ENCODE measurements at places on chromosomes 6 and 20. TPM values are rescaled to one million over a fixed set of nuclear protein-coding genes. Genes with fewer than 3 reads are reported as not detected.

- peak; percentile 18 for DNase-seq
Observed at GRCh38 chr6:33824461-33825154, 20.8 kb upstream of the MLN start.

DNA sequence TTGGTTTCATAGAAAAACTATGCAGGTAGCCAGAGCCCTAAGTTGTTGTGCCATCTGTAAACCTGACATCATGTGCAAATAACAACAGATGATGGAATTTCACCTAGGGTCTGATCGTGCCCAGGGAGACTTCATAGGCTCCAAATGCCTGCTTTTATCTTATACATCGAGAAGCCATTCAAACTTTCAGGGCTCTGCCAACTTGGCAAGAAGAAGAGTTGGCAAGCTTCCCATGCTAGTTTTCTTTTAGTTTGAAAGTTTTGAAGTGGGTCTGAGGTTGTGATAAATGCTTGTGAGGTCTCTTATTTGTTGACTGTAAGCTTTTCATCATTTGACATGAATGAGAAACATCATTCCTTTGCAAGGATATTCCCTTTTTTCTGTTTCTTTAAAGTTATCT, 175.4 kb upstream of the FLRT3 start:
- peak; percentile 39 for DNase-seq

DNA sequence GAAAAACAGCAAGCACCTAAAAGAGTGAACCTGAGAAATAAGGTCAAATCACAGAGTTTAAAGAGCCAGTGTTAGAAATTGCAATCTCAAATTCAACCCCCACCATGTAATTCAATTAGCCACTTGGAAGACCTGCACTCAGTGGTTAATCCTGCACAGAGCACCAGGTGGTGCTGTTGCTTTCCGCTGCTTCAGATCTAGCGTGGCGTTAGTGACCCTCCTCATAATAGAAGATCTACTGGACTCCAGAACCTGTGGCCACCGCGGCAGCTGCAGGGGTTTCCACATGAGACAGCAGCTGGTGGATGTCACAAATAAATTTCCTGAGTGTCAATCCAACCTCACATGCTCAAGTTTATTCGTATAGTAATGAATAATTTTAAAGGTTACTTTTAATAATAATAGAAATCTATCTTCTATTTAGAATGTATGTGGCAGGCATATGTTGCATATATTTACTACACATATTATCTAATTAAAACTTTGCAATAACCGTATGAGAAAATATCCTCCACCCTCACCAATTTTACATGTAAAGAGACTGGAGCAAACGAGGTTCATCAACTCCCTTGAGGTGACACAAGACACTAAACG, 84.4 kb downstream of the SYNE1 start:
- peak; percentile 88 for DNase-seq

DNA sequence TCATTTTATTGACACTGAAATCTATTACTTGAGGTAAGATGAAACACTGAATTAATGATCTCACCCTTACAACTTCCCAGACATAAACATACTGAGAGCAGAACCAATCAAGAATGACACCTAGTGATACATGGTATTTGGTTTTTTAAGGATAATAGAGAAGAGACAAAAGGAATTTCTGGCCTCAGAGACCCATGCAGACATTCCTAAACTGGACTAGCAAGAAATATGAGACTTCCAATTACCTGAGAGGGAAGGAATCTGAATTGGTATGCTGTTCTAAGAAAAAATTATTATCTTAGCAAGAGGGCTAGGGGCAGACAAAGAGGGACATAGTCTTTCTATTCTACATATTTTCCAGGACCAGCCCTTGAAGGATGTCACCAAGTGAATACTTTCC, 141.1 kb downstream of the BMP5 start:
- DNase-seq: no peak

The OR2H2 gene
- total RNA-seq: not detected

The SLC22A23 gene
- 14.3 TPM for total RNA-seq

DNA sequence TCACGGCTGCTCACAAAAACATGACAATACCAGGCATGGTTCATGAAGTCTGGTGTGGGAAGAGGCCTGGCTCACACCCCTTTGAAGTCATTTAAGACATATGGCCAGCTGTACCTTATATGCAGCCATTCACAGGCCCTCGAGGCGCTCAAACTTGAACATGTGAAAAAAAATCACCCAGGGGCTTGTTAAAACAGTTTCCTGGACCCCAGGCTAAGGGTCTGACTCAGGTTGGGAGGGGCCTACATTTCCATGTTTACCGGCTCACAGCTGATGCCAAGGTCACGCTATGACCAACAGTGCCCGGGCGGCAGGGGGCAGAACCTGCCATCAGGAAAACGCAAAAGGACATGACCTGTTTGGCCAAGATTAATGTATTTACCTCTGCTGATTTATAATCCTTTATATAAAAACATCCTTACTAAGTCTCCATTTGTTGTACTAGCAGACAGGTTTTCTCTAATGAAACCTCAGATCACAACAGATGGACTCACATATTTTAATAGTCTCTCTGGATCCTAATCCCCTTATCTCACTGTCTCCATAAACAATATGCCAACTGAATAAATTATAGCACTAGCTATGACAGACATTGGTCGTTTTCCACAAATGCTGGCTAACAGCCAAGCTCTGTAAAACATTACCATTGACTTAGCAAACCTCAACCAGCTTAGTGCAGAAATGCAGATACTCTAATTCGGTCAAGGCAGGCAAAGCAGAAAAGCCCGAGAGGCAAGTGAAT, 19.9 kb downstream of the EZR start:
- peak; percentile 85 for DNase-seq

GRCh38 chr6:1624058-1624850, 14.5 kb downstream of the FOXC1 start:
- peak; percentile 68 for DNase-seq

- DNase-seq: no peak
Observed at GRCh38 chr6:46612645-46613044, 40.0 kb downstream of the CYP39A1 start.

GRCh38 chr6:147839708-147840610, 331.5 kb downstream of the SAMD5 start:
- DNase-seq: no peak

The SLC17A1 gene
- total RNA-seq: not detected

The CD40 gene
- total RNA-seq: 33.1 TPM

DNA sequence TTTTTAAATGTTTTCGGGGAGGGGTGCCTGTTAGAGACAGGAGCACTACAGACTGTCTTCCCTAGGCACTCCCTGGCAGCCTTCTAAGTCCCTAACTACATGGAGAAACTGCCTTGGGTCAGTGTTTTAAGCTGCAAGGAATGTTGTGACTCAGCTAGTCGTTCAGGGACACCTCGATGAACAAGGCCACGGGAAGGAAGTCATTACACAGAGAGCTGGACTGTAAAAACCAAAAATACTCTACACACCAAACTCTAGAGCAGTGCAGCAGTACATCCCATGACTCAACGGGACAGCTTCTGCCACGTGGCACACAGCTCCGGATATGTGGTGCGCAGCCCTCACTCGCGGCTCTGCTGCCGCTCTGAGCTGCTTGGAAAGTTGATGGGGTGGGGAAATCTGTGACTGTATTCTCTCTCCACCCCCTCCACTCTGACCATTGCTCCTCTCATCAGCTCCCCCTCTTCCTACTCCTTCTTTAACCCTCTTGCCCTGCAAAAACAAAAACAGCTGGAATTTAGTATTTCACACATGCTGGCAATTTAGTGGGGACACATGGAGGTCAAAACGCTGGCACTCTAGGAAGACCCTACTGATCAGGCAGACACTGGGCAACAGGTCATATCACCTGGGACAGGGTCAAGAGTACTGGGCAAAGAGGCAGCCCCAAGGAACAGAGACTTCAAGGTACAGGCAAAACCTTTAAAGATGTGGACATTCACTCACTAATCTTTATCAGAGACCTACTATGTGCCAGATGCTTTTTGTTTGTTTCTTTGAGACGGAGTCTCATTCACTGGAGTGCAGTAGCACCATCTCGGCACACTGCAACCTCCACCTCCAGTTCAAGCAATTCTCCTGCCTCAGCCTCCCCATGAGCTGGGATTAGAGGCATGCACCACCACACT, 10.9 kb upstream of the LPIN3 start:
- DNase-seq: peak; percentile 94

The DEFB132 gene
- total RNA-seq: not detected

DNA sequence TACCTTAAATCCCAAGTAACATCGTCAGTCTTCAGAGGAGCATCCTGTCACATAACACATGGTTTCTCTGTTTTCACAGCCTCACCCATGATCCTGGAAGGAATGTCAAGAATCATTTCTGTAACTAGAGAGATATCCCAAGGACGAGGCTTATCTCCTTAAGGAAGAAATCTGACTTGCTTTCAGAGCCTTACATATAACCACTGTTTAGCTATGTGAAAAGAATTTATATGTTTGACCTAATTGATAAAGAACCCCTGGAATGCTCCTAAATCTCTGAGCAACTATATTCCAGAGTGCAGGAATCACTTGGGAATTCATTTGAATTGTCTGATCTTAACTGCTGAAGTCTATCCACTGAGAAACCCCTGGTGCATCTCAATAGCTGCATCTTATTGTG, 243.1 kb downstream of the ALDH8A1 start:
- DNase-seq: no peak

The CPNE5 gene
- total RNA-seq: 32.1 TPM

The PSORS1C2 gene
- total RNA-seq: not detected

GRCh38 chr6:17663226-17663625, 43.5 kb downstream of the NUP153 start:
- no peak for DNase-seq

DNA sequence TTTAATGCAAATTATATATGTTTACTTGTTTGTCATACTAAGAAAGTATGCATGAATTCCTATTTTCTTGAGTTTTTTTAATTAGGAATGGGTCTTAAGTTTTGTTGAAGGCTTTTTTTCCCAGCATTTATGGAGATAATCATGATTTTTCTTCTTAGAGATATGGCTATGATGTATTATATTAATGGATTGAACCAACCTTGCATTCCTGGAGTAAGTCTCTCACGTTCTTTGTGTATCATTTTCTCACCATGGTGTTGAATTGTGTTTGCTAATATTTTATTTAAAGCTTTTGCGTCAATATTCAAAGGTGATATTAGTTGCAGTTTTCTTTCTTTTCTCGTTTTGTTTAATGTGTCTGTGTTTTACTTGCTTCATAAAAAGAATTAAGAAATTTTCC, 48.4 kb upstream of the SLC35D3 start:
- DNase-seq: peak; percentile 26

The AVP gene
- total RNA-seq: not detected

- DNase-seq: peak; percentile 2
Observed at GRCh38 chr20:52614051-52614863, 357.9 kb upstream of the TSHZ2 start.

The DEFB113 gene
- not detected for total RNA-seq

The LINC00237 gene
- not detected for total RNA-seq

DNA sequence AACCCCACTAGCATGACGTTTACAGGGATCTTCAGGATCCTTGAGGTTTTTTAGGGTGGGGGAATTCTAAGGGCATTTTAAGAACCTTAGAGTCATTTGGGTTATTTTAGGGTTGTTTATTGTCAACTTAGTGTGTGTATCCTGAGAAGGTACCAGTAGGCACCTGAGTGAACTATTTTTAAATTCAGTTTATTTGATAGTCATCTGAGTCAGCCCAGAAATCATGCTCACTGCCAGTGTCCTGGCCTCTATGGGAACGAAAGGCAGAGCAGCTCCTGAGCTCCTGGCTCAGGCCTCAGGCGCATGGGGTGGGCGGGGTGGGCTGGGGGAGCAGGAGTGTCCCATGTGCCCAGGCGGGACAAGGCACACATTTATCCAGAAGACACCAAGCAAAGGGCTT, 52.0 kb downstream of the PRND start:
- no peak for DNase-seq

GRCh38 chr6:95923518-95923917, 92.3 kb upstream of the FUT9 start:
- no peak for DNase-seq

DNA sequence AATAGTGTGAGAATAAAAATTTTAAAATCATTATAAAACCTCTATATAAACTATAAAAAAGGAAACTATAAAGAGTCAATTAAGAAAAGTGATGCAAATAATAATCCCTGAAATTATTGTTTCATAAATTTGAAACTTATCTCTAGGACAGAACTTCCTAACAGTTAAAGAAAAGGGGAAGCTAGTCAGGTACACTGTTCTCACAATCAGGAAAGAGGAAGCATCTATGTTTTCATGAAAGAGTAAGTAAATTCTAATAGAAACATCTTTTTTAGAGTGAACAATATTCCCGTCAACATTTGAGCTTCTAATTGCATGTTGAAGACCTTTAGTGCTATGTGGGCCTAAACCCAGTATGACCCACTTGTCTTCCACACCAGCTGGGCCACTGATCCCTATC, 1.2 kb upstream of the ADGRF1 start:
- DNase-seq: no peak

The SLC17A9 gene
- 49.4 TPM for total RNA-seq

DNA sequence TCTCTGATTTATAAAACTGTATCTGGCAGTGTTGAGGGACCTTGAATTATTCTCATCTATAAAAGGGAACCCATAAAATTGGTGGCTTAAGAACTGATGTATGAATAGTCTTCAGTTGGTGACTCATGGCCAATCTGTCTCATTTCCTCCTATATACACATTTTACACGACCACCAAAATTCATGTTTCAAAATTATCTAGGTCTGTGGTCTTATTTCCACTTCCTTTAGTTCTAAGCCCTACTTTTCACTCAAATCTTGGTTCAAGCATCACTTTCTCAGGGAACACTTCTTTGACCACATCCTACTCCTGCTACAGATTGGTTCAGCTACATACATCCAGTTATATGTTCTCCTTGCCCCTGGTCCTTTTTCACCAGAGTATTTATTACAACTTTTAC, 18.6 kb upstream of the ENPP1 start:
- no peak for DNase-seq

DNA sequence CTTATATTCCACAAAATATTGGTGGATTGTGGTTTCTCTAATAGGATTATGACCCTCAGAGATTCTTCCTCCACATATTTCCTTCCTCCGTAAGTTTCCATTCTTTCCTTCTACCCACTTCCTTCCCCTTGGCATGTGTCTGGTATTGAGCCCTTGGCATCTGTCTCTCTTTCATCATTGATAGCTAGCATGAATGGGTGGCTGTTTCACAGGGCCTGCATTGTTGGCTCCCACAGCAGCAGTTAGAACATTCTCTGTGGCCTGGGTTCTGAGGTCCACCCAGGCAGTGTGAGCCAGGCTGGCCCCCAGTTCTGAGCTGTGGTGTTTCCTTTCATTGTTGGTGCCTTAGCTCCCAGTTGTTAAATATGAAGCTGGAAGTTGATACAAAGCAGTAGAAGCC, 125.3 kb downstream of the ANKS1A start:
- DNase-seq: no peak

The PLAGL1 gene
- 40.4 TPM for total RNA-seq

GRCh38 chr20:19735446-19735845, 22.6 kb upstream of the RIN2 start:
- DNase-seq: peak; percentile 94

- no peak for DNase-seq
Observed at GRCh38 chr20:32144898-32145662, 35.6 kb downstream of the TM9SF4 start.

GRCh38 chr6:30465595-30466306, 23.6 kb upstream of the HLA-E start:
- DNase-seq: no peak

The SMLR1 gene
- total RNA-seq: not detected

The CLVS2 gene
- total RNA-seq: not detected

- peak; percentile 48 for DNase-seq
Observed at GRCh38 chr6:85078058-85078457, 313.7 kb upstream of the TBX18 start.

The LY86 gene
- not detected for total RNA-seq

Measured in endothelial cell of umbilical vein (primary cell).